ENCODE measurements at places on chromosomes 2 and 18.

DNA sequence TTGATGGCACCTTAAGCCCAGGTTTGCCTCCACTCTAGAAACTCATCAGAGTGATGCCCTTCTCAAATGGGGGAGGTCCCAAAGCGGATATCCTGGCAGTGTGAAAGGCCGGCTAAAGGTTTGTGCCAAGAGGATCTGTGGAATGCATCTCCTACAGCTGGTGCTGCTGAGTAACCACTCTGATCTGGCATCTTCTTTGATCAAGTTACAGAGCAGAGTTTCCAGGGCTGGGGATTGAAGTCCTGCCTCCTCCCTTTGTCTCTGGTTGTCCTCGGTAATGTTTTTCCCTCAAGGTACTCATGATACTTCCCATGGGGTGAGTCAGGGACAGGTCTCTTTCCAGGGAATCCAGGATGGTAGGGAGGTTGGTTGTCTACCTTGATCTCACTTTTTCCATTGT lies 24.6 kb downstream of the PRKRA start:
- DNase-seq: no peak

- DNase-seq: no peak
Measured at GRCh38 chr18:30712383-30712782, 330.2 kb downstream of the DSC3 start.

DNA sequence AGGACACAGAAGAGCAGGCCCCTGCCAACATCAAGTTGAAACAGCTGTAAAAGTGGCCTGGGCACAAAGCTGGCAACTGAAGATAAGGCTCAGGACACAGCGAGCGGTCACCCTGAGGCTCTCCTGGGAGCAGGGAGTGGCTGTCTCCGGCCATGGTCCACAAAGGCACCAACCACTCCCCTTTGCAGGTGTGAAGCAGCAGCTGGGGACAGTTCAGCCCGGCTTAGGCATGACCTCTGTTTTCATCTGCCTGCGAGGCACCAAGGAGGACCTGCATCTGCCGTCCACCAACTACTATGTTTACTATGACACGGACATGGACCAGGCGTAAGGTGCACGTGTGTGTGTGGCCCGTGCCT lies 12.9 kb downstream of the TGOLN2 start:
- DNase-seq: no peak

- DNase-seq: no peak
Measured at GRCh38 chr2:233714121-233714520, 1.4 kb downstream of the UGT1A5 start.

DNA sequence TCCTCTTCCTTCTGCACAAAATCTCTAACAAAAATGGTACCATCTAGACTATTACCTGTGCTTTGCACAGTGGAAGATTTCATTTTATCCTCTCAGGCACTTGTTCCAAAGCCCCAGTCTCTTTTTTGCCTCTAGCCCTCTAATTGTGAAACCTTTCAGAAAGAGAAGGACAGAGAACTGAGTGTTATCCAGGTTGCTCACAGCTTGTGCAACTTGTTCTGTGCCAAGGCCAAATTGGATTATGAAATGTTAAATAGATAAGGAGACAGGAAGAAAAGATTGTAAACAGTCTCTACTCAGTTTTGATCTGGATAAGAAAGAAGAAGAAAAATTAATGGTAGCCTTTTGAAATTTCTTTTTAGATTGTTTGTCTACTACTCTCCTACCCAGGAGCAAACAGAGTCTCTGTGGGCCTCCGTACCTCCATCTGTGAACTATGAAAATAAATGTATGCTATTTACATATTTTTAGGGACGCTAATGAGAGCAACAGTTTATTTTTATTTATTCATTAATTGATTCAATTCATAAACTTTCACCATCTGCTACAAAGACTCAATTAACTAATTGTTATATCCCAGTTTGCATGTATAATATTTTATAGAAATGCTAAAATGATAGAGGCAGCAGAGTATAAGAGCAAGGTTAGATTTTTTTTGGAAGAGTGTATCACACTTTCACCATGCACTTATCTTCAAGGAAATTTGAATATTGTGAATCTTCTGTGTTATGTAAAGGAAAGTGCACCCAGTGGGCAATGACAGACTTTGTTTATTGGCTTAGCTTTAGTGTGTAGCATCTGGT lies 339.0 kb upstream of the ETAA1 start:
- no peak for DNase-seq

Measured in posterior cingulate gyrus (tissue), 11 donors.